ENCODE measurements at places on chromosomes 4 and X. TPM values are rescaled to one million over a fixed set of nuclear protein-coding genes. Genes with fewer than 3 reads are reported as not detected.

DNA sequence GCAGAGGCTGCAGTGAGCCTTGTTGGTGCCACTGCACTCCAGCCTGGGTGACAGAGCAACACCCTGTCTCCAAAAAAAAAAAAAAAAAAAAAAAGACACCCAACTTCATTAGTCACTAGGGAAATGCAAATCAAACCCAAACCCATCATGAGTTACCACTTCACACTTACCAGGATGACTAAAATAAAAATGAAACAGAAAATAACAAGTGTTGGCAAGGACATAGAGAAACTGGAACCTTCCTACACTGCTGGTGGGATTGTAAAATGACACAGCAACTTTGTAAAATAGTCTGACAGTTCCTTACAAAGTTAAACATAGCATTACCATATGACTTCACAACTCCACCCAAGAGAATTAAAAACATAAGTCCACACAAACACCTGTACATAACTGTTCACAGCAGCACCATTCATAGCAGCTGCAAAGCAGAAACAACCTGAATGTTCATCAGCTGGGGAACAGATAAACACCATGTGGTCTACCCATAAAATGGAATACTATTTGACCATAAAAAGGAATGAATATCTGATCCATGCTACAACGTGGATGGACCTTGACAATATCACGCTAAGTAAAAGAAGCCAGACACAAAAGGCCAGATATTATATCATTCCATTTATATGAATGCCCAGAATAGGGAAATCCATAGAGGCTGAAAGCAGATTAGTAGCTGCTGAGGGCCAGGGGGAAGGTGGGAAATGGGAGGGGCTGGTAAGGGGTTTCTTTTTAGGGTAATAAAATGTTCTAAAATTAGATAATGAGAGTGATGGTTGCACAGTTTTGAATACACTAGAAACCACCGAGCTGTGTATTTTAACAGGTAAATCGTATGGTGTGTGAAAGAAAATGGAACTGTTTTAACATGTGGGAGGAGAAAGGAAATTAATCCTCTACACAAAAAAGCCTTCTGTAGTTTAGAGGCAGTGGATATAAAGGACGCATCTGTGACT, 18.3 kb downstream of the CD99L2 start:
- DNase-seq = no peak

DNA sequence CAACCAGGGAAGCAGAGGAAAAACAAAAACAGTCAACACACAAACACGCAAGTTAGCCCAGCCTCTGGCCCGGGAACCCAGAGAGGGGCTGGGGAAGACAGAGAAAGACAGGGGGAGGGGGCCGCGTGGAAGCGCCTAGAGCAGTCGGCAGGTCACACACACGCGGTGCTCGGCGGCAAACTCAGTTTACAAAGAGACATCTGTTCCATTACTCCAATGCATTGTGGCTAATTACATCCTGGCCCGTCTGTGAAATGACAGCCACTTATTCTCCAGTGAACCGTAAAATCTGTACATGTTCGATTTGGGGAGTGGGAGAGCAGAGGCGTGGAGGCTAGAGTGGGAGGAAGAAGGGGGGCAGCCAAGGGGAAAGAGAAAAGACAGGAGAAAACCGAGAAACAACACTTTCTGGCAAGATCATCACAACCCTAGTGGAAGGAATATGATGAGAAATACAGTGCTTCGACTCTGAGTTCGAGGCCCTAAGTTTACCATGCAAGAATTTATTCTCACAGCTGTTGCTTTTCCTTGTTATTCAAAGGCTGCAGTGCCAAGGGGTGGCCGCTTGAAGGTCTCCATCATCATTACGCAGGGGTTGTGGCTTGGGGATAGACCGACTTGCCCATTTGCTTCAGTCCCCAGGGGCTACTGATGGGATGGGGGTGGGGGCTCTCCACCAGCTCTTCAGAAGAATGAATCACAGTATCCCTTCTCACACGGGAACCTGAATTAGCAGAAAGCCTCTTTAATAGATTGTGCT, 167.7 kb downstream of the MGST2 start:
- no peak for DNase-seq

- no peak for DNase-seq
These were observed 47.7 kb upstream of the SORCS2 start for GRCh38 chr4:7144374-7145290.

DNA sequence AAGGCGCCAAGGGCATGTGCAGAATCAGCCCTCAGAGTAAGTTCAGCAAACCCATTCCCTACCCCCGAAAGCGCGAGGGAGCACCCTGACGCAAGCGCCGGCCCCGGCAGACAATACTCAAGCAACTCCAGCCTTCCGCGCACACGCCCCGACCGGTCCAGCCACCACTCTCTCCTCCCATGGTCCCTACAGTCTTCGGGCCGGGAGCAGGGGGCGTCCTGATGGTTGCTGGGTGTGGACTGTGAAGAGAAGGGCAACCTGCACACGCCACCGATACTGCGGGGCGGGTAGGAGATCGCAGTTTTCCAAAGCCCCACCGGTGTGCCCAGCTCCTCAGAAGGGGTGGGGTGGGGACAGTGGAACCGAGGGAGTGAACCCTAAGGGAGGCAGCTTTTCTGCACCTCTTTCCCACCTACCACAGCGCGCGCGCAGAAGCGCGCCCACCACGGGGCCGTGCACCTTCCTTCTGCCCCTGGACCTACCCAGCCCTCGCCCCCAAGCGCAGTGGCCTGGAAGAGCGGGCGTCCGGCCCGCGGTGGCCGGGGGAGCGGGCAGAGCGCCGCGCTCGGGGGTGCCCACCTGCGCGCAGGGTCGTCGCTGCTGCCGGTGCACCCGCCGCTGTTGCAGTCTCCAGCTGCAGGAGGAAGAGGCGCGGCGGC, 650.2 kb upstream of the DIPK2B start:
- DNase-seq = peak; percentile 8

DNA sequence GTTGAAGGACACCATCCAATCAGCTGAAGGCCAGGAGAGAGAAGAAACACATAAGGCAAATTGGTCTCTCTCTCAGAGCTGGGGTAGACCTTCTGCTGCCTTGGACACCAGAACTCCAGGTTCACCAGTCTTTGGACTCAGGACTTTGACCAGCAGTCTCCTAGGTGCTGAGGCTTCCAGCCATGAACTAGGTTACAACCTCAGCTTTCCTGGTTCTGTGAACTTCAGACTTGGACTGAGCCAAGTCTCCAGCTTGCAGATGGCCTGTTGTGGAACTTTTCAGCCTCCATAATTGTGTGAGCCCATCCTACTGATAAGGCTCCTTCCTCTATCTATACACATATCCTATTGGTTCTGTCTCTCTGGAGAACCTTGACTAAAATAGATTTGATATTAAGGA, 20.6 kb upstream of the BBS12 start:
- DNase-seq = no peak

DNA sequence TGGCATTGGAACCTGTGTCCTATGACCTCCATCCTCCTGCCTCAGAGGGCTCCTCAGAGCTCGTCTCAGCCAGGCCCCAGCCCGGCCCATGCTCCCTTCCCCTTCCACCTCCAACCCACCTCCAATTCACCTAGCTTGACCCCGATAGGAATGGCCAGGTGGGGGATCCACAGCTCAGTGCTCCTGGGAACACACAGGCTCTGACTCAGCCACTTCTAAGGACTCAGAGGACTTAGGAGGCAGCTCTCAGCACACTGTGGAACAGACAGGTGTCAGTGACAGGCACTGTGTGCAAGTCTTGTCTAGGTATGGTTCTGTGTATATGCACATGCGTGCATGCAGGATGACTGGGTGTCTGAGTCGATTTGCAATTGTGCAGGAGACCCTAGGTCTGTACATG, 44.8 kb downstream of the PJA1 start:
- no peak for DNase-seq

DNA sequence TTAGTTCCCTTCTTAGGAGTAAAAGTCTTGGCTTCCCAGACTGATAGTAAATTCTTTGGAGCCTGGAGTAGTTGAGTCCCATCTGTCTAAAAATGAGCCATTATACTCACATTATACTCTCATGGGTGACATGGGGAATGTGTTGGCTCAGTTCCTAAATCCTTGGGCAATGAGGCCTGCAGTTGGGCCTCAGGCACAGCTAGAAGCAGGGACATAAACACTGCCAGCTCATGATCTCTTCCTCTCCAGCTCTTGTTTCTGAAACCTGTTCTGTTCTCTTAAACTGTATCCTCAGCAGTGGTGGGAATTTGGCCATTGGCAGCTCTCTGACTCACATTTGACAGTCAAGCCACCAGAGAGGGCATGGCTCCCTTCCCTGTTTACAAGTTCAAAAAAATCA, 212.5 kb downstream of the SPATA18 start:
- DNase-seq = peak; percentile 12

SLC6A14 gene
- not detected for total RNA-seq

- no peak for DNase-seq
These were observed 2.8 kb upstream of the TIFA start for GRCh38 chr4:112288455-112288854.

GRCh38 chr4:167779280-167779679, 313.1 kb upstream of the ANXA10 start:
- DNase-seq = no peak

ETDA gene
- not detected for total RNA-seq

- DNase-seq = no peak
These were observed 20.2 kb downstream of the MTTP start for GRCh38 chr4:99594818-99595217.

DNA sequence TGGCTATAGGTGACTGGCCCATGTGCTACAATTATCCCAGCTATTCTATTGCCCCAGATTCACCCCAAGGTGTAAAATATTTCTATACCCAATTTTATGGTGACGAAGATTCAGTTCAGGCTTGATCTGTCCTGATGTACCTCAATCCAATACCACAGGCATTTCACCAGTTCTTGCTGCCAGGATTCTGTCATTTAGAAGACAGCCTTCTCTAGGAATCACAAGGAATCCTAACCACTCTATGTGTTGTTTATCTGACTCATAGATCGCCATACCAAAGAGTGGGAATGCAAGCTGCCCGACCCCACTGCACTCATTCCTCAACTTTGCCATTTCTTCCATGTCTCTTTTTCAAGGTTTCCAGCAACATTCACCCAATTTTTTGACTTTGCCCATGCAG, 355.0 kb upstream of the EMCN start:
- DNase-seq = no peak

GRCh38 chrX:117429501-117429900, 687.1 kb downstream of the KLHL13 start:
- DNase-seq = no peak

GRCh38 chr4:78922207-78922606, 17.0 kb downstream of the PAQR3 start:
- DNase-seq = no peak

- no peak for DNase-seq
These were observed 475.9 kb downstream of the PDHA2 start for GRCh38 chr4:96315815-96316214.

GRCh38 chr4:10457255-10457801, at the start of gene ZNF518B:
ZNF518B (minus strand) TSS chr4:10457426; CDS start chr4:10446328, 11,098 bp downstream.
- peak; percentile 66 for DNase-seq

TLR8 gene
- 0.26 TPM for total RNA-seq

GRCh38 chrX:65601530-65602220, 65.8 kb upstream of the MSN start:
- peak; percentile 76 for DNase-seq

DNA sequence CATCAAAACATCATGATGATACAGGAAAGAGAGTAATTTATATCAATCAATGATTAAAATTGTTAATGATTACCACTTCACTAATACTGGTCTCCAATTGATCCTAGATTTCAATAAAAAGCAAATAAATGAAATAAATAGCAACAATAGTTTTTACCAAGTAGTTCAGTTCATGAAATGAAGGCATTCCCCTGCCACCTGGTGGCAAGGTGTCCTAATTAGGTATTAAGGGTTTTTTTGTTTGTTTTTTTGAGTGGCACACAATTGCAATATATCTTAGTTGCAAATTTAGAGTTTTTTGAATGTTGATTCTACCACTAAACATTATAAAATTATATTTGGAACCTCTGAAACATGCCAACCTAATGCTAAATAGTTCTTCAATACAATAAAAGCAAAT, 157.4 kb upstream of the PDE5A start:
- peak; percentile 32 for DNase-seq

WDR17 gene
- 3.9 TPM for total RNA-seq

GRCh38 chr4:930827-931193, 1.3 kb downstream of the GAK start:
- DNase-seq = no peak

DNA sequence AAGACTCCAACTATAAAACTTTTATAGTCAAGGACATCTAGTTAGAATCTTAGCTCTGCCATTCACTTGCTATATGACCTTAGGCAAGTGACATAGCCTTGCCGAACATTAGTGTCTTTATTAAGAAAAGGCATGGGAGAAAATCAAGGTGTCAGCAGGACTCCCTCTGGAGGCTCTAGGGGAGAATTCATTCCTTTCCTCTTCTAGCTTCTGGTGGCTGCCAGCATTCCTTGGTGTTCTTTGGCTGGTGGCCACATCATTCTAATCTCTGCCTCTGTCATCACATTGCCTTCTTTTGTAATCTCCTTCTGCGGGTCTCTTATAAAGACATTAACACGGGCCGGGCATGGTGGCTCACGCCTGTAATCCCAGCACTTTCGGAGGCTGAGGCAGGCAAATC, 99.8 kb downstream of the PPP1R2C start:
- DNase-seq = peak; percentile 37

DNA sequence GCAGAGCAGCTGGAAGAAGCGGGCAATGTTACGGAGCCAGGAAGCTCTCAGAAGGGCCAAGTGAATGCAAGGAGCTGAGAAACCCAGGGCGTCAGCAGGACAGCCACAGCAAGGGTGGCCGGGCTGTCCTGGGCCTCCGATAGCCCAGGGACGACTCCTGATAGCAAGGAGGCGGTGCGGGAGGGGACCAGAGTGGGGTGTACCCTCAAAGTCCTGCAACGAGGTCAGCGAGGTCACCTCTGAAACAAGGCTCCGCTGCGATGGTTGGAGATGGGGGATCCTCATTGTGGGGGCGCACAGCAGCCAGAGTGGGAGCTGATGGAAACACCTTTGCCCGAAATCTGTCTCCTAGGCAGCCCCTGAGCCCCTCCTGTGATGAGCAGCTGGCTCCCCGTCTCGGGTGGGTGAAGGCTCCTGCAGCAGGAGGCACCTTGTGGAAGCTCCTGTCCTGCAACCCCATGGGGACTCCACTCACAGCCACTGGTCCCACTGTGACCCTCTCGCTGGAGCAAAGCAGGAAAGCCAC, 4.3 kb upstream of the CCNQ start:
- no peak for DNase-seq

- no peak for DNase-seq
These were observed 71.8 kb downstream of the FBXO8 start for GRCh38 chr4:174211622-174212044.

- DNase-seq = no peak
These were observed 474.7 kb downstream of the NKX6-1 start for GRCh38 chr4:84024405-84024804.

GRCh38 chrX:137896123-137896522, 330.2 kb downstream of the ZIC3 start:
- DNase-seq = no peak

- no peak for DNase-seq
These were observed 669 bp downstream of the OTOP1 start for GRCh38 chr4:4225915-4226605.

GRCh38 chr4:47167081-47168035, 136.0 kb downstream of the GABRB1 start:
- no peak for DNase-seq

EXOC1L gene
- not detected for total RNA-seq

All from body of pancreas (tissue), 4 donors.